Common myeloid progenitor, CD34-positive (primary cell): ENCODE measurements at places on chromosomes 5 and 9.

DNA sequence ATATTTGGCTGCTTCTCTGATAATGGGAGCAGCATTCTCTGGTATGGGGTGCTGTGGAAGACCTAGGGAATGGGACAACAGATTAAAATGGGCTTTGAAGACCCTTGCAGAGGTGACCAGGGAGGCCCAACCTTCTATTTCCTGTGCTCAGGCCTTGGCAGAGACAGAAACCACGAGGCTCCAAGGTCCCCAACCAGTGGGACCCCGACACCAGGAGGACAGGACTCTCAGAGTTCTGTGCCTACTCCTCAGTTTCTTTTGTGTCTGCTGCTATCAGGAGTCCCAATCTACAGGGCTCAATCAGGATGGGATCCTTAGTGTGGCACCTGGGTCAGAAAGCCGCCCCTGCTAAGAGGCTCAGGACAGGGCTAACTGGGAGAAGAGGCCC, 29.3 kb downstream of the CSF2 start:
- DNase-seq = no peak

GRCh38 chr5:19880458-19880857, 107.5 kb downstream of the CDH18 start:
- DNase-seq = no peak

GRCh38 chr5:103407402-103407801, 148.8 kb downstream of the MACIR start:
- DNase-seq = no peak

GRCh38 chr5:8613078-8613685, 744.2 kb downstream of the MTRR start:
- DNase-seq = no peak

GRCh38 chr5:141870228-141870627, 8.0 kb downstream of the PCDH1 start:
- DNase-seq = no peak

GRCh38 chr9:117815948-117816347, 111.7 kb downstream of the TLR4 start:
- no peak for DNase-seq

- DNase-seq = no peak
Measured at GRCh38 chr9:89533411-89534095, 35.6 kb upstream of the SEMA4D start.

DNA sequence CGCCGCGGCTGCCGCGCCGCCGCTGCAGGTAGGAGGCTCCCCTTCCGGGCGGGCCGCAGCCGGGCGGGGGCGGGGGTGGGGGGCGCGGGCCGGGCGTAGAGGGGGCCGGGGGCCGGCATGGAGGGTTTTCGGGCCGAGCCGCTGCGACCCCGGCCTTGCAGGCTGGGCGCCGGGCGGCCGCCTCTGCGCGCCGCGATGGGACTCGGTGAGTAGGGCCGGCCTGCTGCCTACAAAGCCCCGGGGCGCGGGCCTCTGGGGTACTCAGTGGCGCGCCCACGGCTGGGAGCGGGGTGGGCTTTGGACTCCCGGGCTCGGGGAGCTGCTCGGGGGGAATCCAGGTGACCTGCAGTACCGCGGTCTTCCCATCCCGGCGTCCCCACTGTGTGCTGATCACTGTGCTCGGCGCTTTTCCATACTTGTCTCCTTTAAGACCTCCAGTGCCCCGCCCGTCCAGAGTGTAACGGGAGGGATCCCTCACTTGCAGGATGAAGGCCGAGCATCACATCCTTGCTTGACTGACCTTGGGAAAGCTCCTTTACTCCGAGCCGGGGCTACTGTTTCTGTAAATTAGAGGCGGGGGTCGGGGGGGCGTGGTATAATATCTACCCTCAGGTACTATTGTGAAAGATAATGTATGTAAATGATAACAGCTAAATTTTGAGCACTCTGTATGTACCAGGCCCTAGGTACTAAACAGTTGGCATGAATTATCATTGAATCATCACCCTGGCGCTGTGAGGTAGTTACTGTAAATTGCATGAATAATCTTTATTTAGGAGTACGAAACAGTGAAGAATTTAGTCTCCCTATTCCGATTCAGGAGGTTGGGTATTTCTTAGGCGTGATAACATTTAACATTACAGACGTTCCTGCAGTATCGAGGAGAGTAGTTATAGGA, 672 bp downstream of the MSANTD3 start:
- DNase-seq = peak; percentile 38

GRCh38 chr5:32190095-32190494, 16.0 kb upstream of the GOLPH3 start:
- no peak for DNase-seq

DNA sequence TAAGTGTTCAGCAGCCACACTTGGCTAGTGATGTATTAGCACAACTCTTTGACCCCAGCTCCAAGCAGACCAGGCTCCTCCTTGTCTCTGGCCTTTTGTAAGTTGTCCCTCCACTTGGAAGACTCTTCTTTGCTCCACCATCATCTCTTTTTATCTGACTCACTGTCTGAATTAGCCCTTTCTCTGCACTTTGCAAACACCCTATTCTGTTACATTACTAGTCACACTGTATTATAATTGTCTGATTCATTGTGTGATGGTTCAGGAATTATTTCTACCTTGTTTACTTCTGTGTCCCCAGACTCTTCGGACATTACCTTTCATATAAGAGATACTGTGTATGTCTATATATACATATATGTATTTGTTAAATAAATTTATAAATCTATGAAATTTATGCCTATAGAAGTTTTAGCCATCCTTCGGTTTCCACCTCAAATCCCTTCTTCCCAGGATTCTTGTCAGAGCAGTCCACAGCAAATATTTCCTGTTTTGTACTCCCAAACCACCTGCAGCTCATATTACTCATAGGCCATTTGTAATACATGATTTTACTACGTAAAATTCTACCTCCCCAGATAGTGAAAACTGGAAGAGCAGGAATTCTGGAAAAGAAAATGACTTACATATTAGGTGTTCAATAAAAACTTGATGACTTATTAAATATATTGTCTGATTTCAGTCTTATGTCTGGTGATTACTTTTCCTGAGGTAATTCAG, 69.0 kb downstream of the MTAP start:
- DNase-seq = no peak

DNA sequence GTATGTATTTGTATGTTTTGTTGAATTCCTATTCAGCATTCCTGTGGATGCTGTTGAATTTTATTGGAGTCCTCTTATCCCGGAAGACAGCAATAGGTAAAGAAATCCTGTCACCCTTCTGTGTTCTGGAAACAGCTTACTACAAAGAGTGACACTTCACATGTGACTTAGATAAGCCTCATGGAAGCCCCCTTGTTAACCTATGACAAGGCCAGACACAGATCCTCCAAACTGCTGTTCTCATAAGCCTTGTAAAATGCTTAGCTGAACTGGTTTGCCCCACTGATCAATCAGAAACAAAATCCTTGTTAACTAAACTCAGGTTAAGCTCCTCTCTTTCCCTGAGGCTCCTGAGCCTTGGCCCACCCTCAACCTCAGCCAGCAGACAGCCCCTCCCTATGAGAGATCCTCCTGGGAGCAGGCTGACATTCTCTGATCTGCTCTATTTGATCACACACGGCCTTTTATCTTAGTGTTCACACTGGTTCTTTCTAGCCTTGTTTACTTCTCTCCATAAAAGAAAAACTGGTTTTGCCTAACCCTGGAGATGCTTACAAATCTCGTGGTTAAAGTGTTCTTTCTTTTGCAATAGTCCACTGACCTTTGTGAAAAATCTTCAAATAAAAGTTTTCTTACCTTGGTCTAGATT, 29.4 kb upstream of the ATP6V1G1 start:
- DNase-seq = no peak

DNA sequence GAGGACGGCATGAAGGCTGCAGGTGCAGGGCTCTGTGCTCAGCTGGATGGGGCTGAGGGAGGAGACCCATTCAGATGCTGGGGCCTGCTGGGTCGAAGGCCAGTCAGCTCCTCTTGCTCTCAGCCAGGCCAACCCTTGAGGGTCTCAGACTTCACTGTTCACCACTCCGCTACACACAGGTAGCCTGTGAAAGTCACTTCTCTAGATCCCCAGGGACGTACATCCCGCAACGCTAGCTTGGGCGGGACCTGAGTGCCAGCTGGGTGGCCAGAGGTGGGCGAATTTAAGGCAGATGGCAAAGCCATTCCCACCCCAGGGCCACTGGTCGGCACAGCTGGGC, 42.2 kb upstream of the FCN1 start:
- DNase-seq = no peak

DNA sequence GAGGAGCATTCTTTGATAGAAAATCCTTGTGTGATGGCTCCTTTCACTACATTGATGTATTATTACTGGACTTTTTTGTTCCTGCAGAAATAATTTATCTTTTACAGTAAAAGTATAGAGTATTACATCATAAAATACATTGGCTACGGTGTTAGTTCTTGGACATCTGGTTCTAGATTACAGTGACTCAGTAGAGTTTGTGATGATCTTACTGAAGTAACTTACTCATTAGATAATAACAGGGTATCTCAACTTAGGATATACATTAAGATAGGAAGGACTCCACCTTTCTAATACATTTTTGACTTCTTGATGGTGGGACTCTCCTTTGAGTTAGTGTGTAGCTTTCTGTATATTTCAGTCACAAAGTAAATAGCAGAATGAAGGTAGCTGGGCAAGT, 59.1 kb downstream of the ZNF462 start:
- DNase-seq = no peak

GRCh38 chr5:172493906-172494305, 39.6 kb upstream of the SH3PXD2B start:
- no peak for DNase-seq

DNA sequence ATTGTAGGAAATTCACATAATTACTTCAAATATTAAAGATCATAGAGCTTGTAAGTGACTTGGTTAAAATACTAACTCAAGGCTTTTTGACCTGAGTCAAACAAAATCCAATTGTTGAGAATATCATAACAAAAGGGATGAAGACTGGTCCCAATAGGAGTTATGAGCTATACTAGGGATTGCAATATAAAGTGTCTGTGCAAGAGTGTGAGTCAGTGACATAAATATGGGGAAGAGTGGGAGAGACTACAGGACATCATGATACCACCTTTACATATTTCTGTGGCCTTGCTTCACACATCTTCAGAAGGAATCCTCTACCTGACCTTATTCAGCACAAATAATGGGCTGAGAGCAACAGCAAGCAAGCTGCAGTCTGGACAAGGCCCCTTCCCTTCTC, 180.9 kb upstream of the SLC24A2 start:
- DNase-seq = no peak

GRCh38 chr5:135546101-135546500, 10.3 kb upstream of the NEUROG1 start:
- DNase-seq = no peak

- no peak for DNase-seq
Measured at GRCh38 chr5:59360130-59360555, 533.4 kb downstream of the PDE4D start.

GRCh38 chr9:4333787-4334186, 33.9 kb upstream of the GLIS3 start:
- DNase-seq = no peak

DNA sequence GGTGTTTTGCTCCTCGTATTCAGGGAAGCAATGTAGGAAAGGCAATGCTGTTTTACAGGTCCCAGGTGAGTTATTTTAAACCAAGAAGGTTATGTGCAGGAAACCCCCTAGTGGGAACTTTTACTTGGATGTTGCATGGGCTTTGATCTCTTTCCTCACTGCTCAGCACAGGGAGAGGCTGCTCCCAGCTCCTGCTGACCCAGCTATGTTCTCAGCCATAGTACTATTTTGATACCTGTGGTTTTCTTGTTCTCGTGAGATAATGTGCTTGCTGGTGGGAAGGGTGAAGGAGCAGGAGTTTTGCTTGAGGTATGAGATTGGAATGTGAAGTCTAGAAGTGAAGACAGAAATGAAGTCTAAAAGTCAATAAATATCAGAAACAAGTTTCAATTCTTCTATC, 265.6 kb upstream of the FBXL7 start:
- DNase-seq = no peak

DNA sequence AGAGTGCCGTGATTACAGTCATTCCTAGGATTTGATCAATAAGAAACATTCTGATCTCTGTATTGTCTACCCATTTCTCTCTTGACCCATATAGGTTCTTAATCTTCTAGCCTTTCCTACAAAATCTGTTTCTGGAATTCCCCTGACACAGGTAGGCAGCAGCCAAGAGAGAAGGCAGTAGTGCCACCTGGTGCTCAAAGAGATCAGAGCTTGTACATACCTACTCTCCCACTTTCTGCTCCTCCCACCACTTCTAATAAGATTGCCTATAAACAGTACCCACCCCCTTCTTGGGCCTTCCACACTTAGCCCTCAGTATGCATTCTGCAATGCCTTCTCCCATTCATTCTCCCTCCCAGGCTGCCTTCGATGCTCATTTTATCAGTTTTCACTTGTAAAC, 117.4 kb upstream of the RORB start:
- DNase-seq = peak; percentile 55

- DNase-seq = no peak
Measured at GRCh38 chr9:101375546-101375945, 9.3 kb downstream of the BAAT start.
